CD4-positive, alpha-beta T cell treated with Interleukin-1 beta for 1 hour (primary cell): ENCODE measurements at places on chromosomes 6 and 20.

DNA sequence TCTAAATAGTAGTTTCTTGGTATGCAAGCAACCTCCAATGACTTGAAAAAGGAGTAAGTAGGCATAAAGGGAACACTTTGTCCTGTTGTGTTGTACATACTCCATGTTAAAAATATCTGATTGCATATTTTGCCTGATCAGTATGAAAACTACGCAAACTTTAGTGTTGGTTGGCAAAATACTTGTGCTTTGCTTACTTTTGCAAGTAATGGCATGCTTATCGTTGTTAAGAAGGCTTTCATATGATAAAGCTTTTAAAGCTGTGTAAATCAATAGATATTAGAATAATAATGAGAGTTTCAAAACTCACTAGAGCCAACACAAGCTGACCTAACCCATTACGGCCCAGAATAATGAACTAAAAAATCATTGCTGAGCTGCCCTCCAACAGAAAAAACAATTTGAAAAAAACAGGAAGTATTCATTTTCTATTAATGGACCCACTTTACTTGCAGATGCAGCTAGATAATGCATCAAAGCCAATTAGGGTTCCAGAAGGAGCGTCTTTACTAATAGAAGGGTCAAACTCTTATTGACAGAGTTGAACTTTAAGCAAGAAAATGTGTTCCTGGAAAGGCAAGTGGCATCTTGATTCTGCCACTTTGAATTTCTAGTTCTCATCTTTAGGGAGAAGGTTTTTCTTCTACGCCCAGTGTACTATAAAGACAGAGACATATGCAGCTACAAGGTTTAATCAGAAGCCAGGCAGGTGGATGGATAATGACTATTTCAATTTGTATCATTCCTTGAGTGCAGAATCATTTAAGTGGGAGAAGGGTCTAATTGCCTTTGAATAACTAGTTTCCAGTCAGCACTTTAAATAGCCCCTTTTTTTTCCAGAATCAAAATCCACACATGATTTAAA, 82.2 kb downstream of the SNAP25 start:
- DNase-seq, result no peak

- DNase-seq, result no peak
Observed at GRCh38 chr20:36102809-36103596, 51.5 kb upstream of the EPB41L1 start.

DNA sequence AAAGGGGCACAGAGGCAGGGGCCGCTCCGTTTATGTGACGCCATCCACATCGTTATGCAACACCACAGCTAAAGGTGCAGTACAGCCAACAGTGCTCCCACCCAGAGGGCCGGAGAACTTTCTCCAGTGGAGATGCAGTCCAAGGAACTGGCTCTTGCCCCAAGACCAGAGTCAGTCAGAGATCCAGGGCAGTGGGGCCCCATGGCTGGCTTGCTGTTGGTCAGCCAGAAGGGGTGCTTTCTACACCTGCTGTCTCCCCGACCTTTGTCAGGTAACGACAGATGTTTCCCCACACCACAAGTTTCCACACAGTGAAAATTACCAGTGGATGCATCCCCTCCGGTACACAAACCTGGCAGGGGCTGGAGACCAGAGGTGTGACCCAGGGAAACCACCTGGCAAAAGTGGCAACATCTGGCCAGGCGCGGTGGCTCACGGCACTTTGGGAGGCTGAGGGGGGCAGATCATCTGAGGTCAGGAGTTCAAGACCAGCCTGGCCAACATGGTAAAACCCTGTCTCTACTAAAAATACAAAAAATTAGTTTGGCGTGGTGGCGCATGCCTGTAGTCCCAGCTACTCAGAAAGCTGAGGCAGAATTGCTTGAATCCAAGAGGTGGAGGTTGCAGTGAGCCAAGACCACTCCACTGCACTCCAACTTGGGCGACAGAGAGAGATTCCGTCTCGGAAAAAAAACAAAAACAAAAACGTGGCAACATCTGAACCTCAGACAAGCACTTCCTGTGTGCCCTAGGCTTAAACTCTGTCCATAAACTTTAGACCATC, 34.9 kb downstream of the UBE2V1 start:
- DNase-seq, result no peak

DNA sequence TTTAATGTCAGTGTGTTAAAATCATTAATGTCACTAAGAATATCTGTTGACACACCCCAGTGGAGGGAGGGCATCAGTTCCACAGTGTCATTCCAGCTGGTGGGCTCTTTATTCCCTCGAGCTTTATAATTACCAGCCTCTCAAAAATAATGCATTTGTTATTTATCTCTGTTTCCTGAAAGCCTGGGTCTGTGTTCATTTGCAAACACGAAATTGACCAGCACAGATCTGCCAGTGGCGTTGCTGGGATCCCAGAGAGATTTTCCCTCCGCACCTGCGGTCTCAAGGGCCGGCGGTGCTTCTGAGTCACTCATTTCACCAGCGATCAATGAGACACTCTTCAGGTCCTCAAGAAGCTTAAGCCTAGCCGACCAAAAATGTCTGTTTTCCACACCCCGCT, 5.7 kb upstream of the PYGB start:
- no peak for DNase-seq

DNA sequence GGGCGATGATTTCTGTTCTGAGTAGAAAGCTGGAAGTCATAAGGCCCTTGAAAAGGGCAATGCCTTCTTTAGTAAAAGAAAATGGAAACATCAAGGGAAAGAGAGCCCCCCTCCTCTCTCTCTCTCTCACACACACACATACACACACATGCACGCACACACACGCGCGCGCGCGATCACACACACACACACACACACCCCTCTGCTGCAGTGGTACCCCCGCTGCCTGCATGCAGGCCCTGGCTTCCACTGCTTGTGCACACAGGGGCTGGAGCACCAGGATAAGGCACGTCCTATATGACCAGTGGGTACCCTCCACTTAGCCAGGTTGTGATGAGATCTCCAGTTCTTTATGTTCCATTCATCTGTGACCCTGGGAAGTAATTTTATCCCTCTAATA, 300.9 kb downstream of the SLC35F1 start:
- no peak for DNase-seq

DNA sequence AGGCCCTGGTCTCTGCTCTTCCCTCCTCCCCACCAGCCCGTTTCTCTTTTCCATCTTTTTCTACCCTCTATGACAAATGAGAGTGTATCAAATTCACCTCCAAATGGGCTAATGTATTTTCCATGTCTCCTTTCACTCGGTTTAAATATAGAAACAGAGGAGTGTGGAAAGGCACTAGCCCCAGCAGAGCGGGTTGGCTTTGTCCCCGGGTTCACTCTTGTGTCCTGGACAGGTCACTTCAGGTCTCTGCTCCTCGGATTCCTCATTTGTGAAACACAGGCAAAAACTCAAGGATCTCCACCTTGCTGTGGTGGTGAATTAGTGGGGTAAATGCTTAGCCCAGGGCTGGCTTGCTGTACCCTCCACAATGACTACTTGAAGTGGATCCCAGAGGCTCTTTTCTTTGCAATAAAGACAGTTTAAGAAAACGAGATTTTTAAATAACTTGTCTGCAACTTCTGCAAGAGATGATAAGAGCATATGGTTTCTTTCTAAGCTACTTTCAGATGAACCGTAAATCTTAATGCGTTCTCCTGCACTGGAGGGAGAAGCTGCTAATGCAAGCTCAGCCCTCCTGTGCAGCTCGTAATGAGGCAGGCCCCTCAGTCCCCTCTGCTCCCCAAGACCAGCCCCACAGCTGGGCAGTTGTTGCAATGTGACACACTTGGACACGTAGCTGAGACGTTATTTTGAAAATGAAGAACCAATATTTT, 292.9 kb downstream of the THBS2 start:
- no peak for DNase-seq

DNA sequence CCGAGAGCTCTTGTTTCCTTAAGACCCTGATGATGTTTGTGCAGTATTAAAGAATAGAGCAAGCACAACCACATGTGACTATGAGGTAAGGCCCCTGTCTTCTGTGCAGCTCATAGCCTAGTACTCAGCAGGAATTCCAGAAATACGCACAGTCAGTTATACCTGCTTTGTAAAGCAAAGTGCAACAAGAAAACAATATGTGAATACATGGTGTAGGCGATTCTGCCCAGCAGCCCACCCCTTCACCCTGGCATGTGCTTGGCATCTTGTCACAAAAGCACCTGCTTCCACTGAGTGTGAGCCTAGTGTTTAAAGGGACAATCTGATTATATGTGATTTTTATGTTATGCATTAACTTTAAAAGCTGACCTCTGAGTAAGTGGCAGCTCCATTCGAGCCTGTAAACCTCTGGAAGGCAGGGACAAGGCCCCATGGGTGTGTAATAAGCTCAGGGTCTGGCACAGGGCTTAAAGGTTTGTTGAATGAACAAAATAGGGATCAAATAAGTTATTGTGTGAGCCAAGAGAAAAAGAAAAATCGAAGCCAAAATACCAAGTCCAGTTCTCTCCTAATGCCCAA, 148.7 kb downstream of the DOK5 start:
- DNase-seq, result no peak

DNA sequence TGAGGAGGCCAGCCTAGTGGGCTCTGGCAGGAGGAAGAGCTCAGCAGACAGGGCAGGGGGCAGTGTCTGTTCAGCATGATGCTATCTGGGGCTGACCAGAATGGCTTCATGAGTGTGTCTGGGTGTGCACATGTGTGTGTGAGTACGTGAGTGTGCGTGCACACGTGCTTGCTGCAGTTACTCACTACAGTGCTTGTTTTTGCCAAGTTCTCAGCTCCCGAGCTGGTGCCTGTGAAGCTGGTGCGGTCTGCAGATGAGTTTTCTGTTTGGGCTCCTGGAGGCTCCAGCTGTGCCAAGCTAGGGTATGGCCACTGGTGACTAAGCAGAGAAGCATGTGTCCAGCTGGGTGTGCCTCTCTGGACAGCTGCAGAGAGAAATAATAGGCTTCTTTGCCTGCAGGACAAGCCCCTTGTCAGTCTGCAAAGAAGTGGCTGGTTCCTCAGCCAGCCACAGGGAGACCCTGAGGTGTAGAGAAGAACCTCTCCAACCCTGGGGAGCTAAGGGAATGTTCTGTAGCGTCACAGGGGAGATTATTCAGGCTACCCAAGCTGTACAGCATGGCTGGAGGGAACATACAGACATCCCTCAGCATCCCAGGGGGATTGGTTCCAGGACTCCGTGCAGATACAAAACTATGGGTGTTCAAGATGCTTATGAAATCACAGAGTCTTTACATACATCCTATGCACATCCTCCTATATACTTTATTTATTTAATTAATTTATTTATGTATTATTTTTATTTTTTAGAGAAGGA, 40.2 kb upstream of the FAM50B start:
- DNase-seq, result no peak

DNA sequence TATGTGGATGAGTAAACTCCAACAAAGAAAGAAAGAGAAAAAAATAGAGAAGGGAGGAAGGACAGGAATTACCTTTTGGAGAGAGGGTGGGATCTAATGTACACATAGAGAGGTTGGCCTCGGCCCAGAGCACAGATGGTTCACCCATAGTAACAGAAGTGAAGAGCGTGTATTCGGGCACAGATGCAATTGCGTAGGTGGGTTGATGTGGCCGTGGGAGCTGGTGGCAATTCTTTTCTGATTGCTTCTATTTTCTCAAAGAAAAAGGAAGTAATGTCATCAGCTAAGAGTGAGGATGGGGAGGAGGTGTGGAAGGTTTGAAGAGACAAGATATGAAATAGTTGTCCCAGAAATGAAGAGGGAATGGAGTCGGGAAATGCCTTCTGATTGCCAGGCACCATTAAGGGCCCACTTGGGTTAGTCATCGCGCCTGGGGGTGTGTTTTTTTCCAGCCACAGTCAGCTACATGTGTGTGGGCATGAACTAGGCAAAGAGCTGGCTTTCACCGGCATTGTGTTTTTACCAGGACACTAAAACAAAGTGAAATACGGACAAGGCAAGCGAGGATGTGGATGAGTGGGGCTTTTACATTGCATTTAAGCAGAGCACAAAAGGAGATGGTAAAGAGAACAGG, 158.7 kb downstream of the SYNE1 start:
- DNase-seq, result no peak

DNA sequence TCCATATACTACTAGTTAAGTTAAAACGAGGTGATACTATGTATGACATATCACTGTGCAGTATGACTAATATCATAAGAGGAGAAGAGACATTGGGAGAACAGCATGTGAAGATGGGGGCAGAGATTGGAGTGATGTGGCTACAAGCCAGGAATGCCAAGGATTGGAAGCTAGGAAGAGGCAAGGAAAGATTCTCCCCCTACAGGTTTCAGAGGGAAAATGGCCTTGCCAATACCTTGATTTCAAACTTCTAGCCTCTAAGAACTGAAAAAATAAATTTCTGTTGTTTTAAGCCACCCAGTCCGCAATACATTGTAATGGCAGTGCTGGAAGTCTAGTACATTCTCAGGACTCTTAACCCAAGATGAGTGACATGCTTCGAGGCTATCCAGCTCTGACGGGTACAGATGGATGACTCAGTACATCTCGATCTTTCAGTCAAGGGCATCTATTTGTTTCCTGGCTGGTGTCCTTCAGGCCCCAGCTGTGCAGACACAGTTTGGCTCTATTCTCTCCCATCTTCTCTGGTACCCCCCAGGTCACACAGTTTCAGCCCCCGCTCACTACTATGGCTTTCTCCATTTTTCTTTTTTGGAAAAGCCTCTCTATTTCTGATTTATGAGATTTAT, 55.5 kb upstream of the THEMIS start:
- DNase-seq, result no peak

- DNase-seq, result no peak
Observed at GRCh38 chr6:107186047-107186446, 70.7 kb upstream of the BEND3 start.

DNA sequence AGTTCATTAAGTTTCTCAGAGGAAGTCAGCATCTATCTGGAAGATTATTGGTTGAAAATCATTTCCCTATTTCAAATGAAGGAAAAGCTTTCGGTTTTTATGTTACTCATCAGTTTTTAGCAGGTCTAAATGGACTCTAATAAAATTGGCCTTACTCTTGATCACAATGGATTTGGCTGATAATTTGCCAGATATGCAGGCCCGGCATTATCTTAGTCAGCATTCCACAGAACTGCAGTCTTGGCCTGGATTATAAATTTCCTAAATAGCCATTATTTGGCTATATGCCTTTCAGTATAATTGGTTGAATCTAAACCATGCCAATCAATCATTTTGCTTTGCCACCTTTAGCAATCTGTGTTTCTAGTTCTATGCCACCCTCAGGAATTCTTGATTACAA, 91.7 kb upstream of the KCNQ5 start:
- no peak for DNase-seq

GRCh38 chr20:2357114-2357513, 23.6 kb upstream of the TGM6 start:
- DNase-seq, result no peak

DNA sequence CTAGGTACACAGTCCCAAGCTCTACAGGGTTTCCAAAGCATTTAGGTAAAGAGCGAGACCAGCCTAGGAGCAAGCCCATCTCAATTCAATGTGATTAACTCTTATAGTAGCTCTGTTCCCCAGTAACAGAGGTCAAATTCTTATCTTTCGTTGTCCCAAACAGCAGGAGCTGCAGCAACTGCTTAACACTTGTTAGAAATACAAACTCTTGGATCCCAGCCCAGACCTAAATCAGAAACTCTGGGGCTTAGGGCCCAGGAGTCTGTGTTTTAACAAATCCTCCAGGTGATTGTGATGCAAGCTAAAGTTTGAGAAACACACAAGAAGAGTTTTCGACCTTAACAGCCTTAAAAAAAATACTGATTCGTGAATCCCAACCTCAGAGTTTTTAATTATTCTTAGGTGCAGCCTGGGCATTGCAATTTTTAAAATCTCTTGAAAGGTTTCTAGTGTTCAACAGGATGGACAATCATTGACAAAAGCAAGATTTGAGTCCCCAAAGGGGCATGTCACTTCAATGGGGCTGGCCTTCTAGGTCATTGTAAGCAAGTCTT, 127.4 kb upstream of the HCRTR2 start:
- DNase-seq, result no peak

GRCh38 chr6:45707176-45707575, 308.5 kb downstream of the CLIC5 start:
- DNase-seq, result no peak

- DNase-seq, result no peak
Observed at GRCh38 chr6:6320901-6321300, 439 bp upstream of the F13A1 start.
